ENCODE measurements at places on chromosomes 11 and 22.

- no peak for DNase-seq
Measured at GRCh38 chr11:100925935-100926334, 203.7 kb downstream of the PGR start.

GRCh38 chr11:120632579-120632978 is 121.0 kb downstream of the GRIK4 start:
- no peak for DNase-seq

DNA sequence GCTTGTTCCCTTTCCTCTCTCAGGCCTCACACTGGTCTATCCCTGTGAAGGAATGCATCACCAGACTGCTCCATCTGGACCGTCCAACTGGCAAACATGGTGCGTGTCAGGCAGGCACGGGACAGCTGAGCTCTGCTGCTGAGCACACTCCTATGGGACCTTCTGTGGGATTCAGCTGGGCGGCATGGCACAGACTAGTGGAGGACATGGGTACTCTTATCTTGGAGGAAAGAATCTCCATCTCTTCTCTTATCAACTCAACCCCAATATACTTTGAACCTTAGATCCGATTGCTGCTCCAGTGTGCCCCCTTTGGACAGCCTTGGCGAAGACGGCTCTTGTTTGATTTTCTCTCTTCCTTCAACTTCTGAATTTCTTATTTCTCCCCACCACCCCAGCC is 593.6 kb downstream of the ETS1 start:
- no peak for DNase-seq

DNA sequence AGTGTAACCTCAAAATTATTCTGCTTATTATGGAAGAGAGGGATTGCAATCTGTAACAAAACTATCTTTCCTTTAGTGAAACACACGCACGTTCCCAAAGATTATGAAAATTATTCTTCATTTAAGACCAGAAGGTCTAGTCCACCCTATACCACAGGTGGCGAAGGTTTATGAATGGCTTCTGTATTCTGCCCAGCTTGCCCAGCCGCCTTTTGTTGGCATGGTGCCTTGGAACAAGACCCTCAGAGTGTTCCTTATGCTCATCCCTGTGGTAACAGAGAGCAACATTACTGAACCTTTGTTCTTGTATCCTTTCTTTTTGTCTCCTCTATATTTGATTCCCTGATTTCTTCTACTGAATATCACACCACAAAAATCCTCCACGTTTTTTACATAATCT is 116.4 kb downstream of the FAR1 start:
- DNase-seq: no peak

- DNase-seq: peak; percentile 42
Measured at GRCh38 chr22:35648066-35649025, at the start of gene APOL6. Gene APOL6, plus strand, starts transcription at chr22:35648446. Its CDS starts 7,980 bp downstream, at chr22:35656426.

DNA sequence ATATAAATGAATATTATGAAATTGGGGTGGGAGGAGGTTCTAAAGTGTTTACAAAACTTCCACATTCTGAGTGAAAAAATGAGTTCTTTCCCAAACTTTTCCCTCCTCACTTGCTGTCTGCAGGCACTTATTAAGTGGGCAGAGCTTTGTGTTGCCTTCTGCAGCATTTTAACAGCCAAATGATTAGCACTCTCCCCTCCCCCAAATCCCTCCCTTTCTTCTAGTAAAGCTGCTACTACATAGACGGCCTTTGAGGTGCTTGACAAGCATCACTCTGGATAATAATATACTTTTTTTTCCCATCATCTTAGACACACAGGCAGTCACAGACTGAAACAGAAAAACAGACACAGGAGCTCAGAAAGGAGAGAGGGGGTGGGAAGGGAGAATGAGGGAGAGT is 493.5 kb downstream of the DLG2 start:
- DNase-seq: no peak

- DNase-seq: no peak
Measured at GRCh38 chr11:27460158-27460978, 12.2 kb downstream of the LGR4 start.

DNA sequence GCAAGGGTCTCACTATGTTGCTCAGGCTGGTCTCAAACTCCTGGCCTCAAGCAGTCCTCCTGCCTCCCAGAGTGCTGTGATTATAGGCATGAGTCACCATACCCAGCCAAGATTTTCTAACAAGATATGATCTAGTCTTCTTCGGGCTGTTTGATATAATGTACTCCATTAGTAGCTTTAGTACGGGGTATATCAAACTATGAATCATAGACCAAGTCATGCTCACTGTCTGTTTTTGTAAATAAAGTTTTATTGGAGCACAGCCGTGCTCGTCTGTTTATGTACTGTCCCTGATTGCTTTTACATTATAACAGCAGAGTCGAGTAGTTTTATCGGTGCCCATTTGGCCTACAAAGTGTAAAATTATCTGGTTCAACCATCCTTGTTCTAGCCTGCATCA is 43.9 kb upstream of the GRIK4 start:
- no peak for DNase-seq

GRCh38 chr11:35681163-35681767 is 18.7 kb downstream of the TRIM44 start:
- no peak for DNase-seq

DNA sequence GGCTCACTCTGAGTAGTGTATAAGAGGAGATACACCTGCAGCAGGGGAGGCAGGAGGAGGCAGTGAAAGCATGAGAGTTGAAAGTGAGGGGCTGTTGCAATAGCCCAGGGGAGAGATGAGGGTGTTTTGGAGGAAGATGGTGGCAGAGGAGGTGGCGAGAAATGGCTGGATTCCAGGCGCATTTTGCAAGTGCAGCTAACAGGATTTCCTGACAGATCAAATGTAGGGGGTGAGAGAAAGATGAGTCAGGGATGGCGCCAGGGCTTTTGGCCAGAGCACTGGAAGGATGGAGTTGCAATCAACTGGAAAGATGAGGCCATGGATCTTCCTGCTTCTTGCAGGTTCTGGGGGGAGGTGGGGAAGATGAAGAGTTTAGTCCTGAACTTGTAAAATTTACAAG is 16.8 kb upstream of the TSPAN18 start:
- DNase-seq: no peak

GRCh38 chr22:43270314-43270908 is 72.8 kb downstream of the SCUBE1 start:
- no peak for DNase-seq

DNA sequence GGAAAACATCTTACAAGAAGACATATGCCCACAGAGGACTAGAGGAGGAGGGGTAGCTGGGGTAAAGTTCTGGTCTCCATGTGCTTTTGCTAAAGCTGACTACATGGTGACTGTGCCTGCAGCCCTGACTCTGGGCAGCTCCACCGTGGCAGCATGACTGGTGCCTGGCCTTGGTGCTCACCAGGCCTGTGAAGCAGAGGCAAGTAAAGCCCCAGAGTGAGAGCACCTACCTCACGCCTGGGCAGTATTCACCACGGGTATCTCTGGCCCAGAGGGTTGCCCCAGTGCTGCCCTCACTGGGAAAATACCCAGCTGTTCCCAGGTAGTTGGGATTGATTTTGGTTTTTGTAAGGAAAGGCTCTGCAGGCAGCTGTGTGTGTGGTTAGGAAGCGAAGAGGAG is 78.3 kb downstream of the CTTN start:
- DNase-seq: no peak

GRCh38 chr11:127648583-127648982 is 648.0 kb upstream of the KIRREL3 start:
- no peak for DNase-seq

DNA sequence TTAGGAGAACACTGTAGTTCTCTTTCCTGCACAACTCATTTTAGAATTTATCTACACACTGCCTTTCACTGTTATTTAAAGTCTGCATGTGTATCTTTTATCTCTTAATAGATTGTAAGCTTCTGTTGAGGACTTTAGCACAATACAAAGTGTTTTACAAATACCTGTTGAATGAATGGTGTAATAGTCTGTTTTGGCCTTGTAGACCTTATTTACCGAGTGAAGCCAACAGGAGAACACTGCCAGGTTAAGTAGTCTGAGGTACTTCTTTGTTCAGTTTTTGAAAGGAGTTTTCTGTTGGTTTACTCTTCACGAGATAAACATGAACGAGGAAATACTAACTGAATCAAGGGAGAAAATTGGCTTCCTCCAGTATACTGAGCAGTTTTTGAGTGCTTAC is 31.0 kb downstream of the SIK2 start:
- no peak for DNase-seq

DNA sequence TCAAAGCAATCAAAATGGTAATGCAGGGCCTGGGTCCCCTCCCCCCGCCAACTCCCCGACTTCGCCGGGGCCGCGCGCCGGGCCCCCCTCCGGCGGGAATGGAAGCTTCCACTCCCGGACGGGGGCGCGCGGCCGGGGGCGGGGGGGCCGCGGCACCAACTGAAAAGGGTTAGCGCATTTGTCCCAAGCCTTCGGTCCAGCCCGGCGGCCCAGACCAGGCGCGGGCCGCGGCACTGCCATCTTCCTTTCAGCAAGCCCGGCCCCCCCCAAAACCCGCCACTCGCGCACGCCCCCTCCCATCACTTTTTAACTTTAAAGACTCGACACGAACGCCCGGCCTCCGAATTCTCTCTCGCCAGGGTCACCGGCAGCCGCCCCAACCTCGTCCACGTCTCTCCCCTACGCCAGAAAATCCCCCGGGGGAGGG is 2.8 kb downstream of the PHF21B start:
- DNase-seq: no peak

DNA sequence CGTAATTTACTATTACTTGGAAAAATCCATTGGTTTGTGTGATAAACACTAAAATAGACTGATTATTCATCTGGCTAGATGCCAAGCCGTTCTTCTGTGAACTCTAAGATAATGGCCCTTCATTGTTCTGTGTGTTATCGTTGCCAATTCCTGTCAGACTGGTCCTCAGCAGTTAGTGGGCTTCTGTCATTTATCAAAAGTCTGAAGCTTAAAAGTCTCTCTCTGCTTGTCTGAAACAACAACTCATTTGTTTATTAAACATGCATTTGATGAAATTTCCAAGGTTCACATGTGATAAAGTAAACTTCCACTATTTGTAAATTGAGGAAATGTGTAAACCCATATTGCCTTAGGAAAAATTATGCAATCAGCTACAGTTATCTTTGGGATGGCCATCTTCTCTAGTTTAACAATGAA is 21.1 kb upstream of the RDX start:
- no peak for DNase-seq

DNA sequence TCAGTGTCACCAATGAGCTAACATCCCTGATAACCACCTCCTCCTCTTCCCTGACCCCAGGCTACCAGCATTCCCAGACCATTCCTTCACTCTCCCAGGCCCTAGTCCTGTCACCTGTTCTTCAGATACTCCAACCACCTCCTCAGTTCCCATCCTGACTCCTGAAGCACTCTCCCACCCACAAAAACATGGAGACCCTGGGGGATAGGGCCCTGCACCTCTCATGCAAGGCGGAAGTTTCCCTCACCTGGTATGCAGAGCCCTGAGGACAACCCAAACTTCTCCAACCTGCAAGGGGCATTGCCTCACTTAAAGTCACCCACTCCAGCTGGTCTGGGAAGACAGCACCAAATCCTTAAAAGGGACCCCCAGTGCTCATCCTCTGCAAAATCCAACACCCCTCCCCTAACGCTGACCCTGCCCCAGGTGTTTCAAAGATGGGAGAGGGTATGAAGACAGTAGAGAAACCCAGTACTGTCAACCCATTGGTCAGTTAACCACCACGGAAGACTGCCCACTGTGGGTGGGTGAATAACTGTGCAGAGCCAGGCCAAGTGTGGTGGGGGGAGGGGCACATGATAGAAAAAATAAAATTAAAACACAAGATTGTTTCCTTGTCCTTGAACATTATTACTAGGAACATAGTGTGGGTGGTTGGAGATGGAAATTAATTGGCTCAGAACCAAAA is 1.4 kb downstream of the TNKS1BP1 start:
- DNase-seq: no peak

- DNase-seq: no peak
Measured at GRCh38 chr11:112651386-112651785, 309.8 kb upstream of the NCAM1 start.

DNA sequence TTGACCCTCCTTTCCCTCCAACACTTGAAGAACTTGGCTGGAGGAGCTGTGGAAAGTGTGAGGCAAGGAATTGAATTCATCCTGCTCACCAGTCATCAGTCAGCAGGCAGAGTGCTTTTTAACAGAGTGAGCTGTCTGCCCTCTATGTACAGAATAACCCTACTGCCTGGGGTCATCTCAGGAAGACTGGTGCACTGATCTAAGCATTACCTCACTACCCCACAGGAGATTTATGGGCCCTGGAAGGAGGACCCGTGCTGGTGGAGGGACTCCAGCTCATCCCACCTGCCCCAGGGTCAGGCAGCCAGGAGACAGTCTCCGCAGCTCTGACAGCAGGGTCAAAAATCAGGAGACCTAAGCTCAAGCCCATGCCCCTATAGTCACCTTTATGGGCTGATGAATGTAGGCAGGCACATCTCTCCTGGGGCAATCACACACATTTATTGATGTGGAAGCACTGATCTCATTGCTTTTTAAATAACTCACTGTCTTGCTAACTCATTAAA is 270.8 kb upstream of the SESN3 start:
- no peak for DNase-seq

- peak; percentile 17 for DNase-seq
Measured at GRCh38 chr22:44567846-44568493, 69.9 kb upstream of the RTL6 start.

GRCh38 chr11:31932879-31933278 is 121.8 kb upstream of the PAX6 start:
- no peak for DNase-seq
